ENCODE measurements at places on chromosomes 4 and X.

GRCh38 chrX:24305905-24306304, 8.0 kb downstream of the SUPT20HL2 start:
- no peak for DNase-seq

DNA sequence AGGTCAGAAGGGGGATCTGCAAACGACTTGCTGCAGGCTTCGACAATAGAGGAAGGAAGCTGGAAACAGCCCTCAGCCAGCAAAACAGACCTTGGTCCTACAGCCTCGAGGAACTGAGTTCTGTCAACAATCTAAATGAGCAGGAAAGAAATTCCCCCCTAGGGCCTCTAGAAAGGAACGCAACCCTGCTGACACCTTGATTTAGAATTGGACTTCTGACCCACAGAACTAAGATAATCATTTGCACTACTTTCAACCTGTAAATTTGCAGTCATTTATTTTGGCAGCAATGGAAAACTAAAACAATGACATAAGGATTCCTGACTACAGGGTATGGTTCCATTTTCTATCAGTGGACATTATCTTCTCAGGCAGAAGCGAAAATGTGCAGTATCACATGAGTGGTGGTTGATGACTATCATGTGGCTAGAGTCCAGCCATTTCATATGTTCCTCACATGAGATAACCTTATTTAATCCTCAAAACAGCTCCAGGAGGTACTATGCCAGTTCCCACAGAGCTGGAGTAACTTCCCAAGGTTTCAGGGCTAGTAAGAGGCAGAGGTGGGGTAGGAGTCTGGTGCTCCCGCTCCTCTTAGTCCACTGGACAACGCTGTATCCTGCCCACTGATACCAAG, 61.6 kb downstream of the SAT1 start:
- no peak for DNase-seq

DNA sequence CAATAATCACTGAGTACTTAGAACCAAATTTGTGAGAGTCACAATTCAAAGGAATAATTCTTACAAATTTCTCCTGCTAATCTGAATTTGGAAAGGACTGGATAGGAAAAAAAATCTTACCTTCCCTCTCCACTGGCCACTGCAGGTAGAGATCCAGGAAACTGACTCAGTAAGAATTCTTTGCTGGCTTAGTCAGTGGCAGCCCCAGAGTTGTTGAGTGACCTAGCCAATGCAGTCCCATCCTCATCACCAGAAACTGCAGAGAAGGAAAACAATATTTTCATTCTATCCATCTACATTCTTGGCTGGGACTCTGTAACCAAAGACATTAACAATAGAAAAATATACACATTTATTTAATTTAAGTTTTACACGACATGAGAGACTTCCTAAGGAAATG, 572.0 kb downstream of the ADGRL3 start:
- no peak for DNase-seq

GRCh38 chrX:49197543-49198087, 2.4 kb downstream of the SYP start:
- no peak for DNase-seq

DNA sequence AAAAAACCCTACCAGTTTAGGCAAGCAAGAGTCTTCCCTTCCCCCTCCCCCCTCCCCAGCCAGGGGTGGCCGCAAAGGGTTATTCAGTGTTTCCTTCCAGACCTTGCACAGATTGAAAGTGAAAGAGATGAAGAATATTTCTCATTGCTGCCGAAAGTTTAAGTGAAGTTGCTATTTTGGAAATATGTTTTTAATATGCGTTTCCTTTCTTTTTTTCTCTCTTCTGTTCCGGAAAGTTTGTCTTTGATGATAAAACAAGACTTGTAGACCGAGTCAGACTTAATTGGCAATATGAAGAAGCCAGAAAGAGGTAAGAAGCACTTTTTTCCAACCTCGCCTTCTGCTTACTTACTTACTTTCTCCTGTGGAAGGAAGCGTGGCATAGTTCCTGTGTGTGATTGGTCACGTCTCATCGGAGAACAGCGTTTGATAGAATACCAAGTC, 58.5 kb upstream of the CLCN4 start:
- no peak for DNase-seq

DNA sequence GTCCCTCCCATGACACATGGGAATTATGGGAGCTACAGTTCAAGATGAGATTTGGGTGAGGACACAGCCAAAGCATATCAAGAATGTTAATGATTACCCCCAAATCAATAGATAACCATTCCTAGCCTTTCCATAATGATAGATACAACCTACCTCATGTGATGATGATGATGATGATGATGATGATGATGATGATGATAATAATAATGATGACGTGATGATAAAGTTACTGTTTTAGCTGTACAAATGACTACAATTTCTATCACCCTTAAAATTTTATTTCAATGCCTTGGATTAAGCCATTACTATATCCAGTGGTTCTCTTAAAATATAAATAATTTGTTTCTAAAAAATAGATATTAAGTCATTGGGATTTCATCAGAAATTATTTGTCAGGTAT, 55.2 kb upstream of the NLGN4X start:
- no peak for DNase-seq

DNA sequence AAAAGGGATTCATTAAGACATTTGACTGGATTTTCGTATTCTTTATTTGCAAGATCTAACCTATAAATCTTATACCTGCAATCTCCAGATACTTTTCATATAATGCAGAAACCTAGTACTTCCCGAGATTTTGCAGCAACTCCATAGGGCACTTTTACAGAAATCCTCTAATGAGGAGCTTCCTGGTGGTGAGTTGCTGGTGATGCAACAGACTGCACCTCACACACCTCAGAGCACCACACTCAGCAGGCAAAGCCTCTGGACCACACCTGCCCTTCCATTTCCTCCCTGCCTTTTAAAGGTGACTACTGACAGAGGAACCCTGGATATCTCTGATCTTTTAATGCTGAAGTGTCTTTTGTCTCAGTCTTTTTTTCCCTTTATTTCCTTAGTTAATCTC, 289.4 kb downstream of the TRAM1L1 start:
- no peak for DNase-seq

GRCh38 chrX:101419489-101419888, 11.5 kb downstream of the HNRNPH2 start:
- no peak for DNase-seq

DNA sequence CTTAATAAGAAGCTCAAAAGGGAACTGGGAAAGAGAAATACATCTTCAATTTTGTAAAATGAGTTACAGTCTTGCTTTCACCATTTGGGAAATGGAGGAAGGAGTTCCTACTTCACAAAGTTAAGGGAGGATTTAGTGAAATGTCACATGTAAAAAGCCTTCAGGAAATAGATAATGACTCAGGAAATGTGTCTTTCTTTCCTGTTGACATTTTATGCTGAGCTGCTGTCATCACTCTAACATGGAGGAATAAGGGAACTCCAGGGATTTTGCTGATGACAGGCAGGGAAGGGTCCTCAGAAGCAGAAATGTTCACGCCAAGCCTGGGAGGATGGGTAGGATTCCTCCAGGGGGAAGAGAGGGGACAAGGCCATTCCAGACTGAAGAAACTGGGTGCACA, 251.1 kb downstream of the USP46 start:
- DNase-seq = no peak

DNA sequence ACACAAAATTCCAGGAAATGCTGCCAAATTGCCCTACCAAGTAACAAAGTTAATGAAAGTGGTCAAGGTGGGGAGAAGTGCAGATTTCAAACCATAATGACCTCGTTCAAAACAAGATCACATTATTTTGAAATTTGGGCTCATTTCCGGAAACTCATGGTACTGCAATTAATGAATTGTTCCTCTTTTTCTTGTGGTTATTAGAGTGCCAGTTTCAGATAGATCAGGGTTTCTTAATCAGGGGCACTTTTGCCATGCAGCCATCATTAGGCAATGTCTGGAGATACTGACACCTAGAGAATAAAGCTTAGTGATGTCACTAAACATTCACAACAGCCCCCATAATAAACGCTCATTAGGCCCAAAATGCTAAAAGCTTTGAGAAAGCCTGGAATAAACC, 381.5 kb upstream of the GALNT7 start:
- no peak for DNase-seq

- DNase-seq = no peak
Observed at GRCh38 chr4:108109997-108110416, 58.7 kb downstream of the LEF1 start.

DNA sequence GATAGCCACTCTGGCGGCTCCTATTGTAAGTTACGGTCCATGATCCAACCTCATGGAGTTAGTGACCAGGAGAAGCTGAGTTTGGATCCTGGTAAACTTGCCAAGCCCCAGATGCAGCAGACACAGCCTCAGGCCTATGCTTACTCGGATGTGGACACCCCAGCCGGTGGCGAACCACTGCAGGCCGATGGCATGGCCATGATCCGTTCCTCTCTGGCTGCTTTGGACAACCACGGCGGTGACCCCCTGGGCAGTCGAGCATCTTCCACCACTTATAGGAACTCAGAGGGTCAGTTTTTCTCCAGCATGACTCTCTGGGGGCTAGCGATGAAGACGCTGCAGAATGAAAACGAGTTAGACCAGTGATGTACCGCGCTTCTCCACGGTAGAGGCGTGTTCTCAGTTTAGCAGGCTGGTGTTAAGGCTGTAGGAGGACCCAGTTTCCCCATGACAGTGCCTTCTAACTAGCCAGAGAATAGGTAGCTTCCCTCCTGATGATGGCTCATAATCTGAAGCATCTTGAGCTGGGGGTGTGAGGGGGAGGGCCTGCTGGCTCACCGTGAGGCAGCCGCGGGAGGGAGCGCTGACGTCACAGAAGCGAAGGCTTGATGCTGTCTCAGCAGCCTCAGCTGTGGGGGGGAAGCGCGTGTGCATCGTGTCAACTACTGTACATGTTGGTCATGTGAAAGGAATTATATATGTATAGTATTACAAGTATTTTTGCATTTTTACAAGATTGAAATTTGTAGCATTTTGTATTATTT, 31.1 kb downstream of the ZBTB49 start:
- no peak for DNase-seq

DNA sequence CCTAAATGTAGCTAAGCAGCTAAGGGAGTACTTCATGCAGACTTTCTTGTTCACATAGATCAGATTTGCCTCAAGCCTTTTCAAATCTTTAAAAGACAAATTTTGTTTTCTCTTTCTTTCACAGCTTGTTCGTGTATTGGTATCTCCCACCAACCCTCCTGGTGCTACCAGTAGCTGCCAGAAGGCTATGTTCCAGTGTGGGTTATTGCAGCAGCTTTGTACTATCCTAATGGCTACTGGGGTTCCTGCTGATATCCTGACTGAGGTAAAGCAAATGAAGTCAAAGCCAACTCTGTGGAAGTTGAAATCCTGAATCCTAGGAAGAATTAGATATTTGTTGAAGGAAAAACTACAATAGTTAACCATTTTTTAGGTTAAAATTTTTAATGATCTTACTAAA, 62.6 kb downstream of the USO1 start:
- no peak for DNase-seq

DNA sequence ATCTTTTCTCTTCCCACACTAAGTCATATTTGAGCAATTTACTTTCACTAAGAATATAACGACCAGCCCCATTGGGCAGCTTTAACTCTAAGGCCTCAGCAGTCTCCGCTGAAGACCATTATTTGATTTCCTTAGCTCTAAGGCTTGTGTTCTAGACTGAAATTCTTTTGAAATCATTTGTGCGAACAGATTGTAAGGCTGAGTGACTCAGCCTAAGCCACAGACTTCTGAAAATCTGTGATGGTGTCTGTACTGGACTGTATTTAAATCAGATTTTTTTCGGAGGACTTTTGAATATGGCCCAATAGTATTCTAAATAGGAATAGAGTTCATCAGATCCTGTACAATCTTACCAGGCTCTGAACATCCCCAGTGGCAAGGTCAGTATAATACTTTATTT, 150.3 kb upstream of the TECRL start:
- DNase-seq = no peak

DNA sequence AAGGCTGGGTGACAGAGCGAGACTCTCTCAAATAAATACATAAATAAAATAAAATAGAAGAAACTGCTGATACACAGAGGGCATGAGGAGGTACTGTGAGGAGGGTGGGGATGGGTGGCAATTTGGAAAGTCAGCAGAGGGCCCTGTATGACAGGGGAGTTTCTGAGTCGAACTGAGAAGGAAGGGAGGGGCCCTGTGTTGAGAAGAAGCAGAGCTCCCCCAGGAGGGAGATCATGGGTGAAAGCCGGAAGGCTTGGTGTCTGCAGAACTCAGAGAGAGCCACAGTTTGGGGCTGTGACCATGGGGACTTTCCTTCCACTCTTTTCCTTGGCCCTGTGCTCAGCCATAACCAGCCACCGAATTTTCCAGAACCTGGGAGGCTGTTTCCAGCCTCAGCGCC, 24.8 kb upstream of the AFAP1 start:
- no peak for DNase-seq

GRCh38 chr4:107616838-107617389, 103.1 kb downstream of the PAPSS1 start:
- DNase-seq = no peak

Data from AG09319 (cell line).